ENCODE measurements at places on chromosomes 5 and 9.

DNA sequence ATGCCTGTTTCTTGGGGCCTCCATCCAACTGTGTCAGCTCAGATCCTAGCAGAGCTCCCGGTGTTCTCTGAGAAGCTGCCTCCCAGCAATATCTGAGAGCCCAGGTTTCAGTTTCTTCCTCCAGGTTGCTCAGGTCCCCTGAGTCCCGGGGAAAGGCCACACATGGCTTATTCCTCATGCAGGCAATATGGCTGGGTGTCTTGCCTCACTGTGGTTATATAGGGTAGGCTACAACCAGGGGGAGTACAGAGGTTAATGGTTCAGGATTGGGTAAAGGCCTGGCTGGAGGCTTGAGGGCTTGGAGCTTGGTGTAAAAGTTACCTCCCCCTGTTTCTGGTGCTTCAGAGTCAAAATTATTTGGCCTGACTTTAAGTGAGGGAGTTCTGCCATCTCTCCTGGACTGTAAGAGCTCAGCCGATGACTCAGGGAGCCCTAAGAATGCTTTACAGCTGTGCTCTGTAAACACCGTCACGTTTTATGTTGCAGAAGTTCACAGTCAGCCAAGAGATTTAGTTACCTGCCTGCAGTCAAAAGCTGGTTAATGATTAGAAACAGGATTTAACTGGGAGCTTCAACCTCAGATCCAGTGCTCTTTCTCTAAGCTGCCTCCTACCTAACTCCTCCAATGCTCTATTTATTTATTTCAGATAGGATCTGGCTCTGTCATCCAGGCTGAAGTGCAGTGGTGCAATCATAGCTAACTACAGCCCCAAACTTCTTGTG is 24.3 kb upstream of the UBAP2 start:
- no peak for DNase-seq
- no peaks in the 10 kb centered on the region for H3K27me3 ChIP-seq
- H3K4me1 ChIP-seq: peaks cover 3% of the 10 kb centered on the region
- H3K27ac ChIP-seq: no peak overlapping the region
- H3K4me3 ChIP-seq: no peak overlapping the region

DNA sequence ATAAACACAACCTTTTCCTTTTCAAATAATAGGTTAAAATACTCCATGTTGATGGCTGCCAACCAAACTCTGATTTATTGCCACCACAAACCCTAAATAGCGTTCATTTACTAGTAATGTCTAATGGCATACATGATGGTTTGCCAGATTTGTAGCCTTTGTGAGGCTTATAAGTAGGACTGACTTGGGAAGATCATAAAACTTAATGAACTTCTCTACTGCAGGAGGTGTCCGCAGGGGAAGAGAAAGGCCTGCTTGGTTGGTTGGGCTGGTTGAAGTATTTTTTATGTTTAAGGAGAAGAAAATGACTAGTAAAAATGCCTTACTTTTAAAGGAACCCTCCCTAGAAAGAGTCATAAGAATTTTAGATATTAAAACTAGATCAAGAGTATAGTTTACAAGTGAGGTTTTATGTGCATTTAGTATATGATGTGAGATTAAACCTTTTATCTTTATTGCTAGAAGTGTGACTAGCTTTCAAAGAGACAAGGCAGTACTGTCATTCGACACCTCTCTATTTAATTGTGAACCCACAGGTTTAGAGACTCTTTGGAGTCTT is 5.0 kb downstream of the PBX3 start:
- no peaks in the 10 kb centered on the region for H3K27me3 ChIP-seq
- no peak for DNase-seq
- H3K27ac ChIP-seq: no peak overlapping the region
- H3K4me1 ChIP-seq: peaks cover 18% of the 10 kb centered on the region

DNA sequence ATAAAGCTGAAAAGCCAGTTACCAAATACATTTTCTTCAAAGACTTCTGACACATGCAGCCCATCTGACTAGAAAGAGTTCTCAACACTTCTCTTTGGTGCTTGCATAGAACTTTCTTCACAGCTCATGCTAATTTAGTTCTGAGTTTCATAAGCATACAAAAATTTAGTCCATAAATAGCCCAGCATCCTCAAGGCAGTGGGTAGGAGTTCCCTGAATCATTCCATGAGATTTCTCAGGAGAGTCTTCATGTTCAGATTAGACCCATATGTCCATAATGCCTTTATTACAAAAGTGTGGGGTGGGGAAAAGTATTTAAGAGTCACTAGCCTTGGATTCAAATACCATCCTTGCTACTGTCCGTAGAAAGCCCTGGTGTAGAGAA is 290.2 kb upstream of the RGMB start:
- H3K36me3 ChIP-seq: no peaks in the 10 kb centered on the region
- no peaks in the 10 kb centered on the region for H3K27me3 ChIP-seq
- no peaks in the 10 kb centered on the region for H3K4me1 ChIP-seq
- no peak overlapping the region for H3K27ac ChIP-seq
- no peak overlapping the region for H3K4me3 ChIP-seq

DNA sequence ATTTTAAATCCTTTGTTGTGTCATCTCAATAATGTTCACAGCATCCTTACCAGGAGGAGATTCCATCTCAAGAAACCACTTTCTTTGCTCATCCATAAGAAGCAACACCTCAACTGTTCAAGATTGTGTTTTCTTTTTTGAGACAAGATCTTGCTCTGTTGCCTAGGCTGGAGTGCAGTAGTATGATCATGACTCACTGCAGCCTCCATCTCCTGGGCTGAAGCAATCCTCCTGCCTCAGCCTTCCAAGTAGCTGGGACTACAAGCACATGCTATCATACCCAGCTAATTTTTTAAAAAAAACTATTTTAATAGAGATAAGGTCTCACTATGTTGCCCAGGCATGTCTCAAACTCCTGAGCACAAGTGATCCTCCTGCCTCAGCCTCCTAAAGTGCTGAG is 60.0 kb downstream of the ABHD17B start:
- no peaks in the 10 kb centered on the region for H3K4me1 ChIP-seq
- no peak overlapping the region for H3K27ac ChIP-seq
- H3K27me3 ChIP-seq: peaks cover 15% of the 10 kb centered on the region
- no peak overlapping the region for H3K4me3 ChIP-seq
- no peak for DNase-seq
- H3K36me3 ChIP-seq: peaks cover 2% of the 10 kb centered on the region

DNA sequence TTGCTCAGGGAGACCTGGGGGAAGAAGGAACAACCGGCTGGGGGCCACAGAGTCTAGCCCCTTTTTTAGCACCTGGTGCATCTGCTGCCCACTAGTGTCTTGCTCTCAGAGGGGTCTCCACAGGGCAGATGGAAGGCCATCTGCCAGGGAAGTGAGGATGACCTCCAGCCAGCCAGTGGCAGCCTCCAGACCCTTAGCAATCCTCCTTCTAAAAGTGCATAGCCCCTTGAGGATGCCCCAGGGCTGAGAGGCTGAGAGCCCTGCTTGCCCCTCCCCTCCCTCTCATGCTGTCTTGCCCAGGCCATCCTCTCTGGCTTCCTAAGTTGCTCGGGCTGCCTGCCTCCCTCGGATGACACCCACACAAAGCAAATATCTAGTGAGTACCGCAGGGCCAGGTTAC is 81.5 kb upstream of the PANK3 start:
- DNase-seq: no peak
- H3K36me3 ChIP-seq: no peaks in the 10 kb centered on the region
- no peak overlapping the region for H3K4me3 ChIP-seq
- H3K27ac ChIP-seq: no peak overlapping the region

DNA sequence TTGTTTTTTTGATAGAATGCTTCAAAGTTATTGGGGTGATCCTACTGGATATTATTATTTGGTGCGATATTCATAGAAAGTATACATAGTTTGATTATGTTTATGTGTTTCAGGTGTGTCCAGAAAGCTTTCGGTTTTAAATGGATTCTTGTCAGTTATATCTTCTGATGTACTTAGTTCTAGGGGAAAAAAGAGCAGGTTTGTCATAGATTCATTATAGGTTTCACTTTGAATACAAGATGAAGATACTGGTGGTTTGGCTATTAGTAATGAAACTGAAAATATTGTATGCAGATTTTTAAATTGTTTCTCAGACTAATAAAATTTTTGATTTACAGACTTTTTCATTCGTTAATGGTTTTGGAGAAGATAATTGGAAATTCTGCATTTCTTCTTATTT is 98.9 kb downstream of the MAN2A1 start:
- peaks cover 14% of the 10 kb centered on the region for H3K36me3 ChIP-seq
- H3K4me1 ChIP-seq: peaks cover 12% of the 10 kb centered on the region
- H3K27ac ChIP-seq: peak overlapping the region; percentile 49
- H3K4me3 ChIP-seq: peak overlapping the region; percentile 28
- no peak for DNase-seq
- H3K27me3 ChIP-seq: no peaks in the 10 kb centered on the region

- DNase-seq: no peak
- peaks cover 27% of the 10 kb centered on the region for H3K4me1 ChIP-seq
- peak overlapping the region; percentile 82 for H3K27ac ChIP-seq
- no peak overlapping the region for H3K4me3 ChIP-seq
- peaks cover 4% of the 10 kb centered on the region for H3K36me3 ChIP-seq
- no peaks in the 10 kb centered on the region for H3K27me3 ChIP-seq
Measured at GRCh38 chr5:157475432-157475831, 15.4 kb downstream of the NIPAL4 start.

DNA sequence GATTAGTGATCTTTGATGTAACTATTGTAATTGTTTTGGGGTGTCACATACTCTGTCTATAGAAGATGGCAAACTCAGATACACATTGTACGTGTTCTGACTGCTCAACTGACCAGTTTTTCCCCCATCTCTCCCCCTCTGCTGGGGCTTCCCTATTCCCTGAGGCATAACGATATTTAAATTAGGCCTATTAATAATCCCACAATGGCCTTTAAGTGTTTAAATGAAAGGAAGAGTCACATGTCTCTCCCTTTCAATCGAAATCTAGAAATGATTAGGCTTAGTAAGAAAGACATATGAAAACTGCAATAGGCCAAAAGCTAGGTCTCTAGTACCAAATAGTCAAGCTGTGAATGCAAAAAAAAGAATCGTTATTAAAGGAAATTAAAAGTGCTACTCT is 265.6 kb downstream of the TMEM232 start:
- H3K4me3 ChIP-seq: no peak overlapping the region
- no peaks in the 10 kb centered on the region for H3K4me1 ChIP-seq
- DNase-seq: no peak
- H3K36me3 ChIP-seq: no peaks in the 10 kb centered on the region
- no peak overlapping the region for H3K27ac ChIP-seq

DNA sequence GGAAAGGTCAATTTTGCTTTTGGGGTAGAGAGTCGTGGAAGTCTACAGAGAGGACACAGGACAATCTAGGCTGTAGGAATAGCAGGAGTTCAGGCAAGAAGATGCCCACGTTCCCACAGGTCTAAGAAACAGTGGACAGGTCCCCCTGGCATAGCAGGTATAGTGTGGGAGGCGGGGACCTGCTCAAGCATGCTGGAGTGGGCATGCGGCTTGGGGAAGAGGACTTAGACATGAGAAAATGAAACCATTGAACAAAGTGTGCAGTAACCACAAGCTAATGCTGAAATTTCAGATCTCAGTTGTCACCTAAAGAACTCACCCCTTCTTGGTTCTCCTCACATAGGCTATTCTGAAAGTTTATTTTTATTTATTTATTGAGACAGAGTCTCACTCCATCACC is 142.8 kb upstream of the EFNA5 start:
- peaks cover 16% of the 10 kb centered on the region for H3K27me3 ChIP-seq
- no peak overlapping the region for H3K27ac ChIP-seq
- H3K36me3 ChIP-seq: no peaks in the 10 kb centered on the region
- no peak overlapping the region for H3K4me3 ChIP-seq
- no peak for DNase-seq

DNA sequence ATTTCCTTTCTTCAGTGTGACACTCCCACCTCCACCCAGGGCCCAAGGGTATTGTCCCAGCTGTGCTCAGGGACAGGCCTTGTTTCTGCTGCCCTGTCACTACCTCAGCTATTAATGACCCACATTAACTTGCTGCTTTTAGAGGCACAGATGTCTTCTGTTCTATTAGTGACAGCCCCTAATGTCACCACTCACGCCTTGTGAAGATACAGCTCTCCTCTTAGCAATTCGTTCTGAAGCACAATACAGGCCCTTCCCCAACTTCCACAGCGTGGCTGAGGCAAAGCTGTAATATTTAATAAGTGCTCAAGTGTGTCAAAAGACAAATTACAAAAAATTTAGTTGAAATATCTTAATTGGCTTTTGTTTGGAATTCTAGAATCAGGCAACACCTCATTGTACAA is 44.7 kb upstream of the HMGCS1 start:
- no peak overlapping the region for H3K27ac ChIP-seq
- H3K4me3 ChIP-seq: no peak overlapping the region
- H3K36me3 ChIP-seq: no peaks in the 10 kb centered on the region

- no peaks in the 10 kb centered on the region for H3K36me3 ChIP-seq
- H3K4me1 ChIP-seq: no peaks in the 10 kb centered on the region
- no peak overlapping the region for H3K27ac ChIP-seq
- no peak for DNase-seq
- no peaks in the 10 kb centered on the region for H3K27me3 ChIP-seq
Measured at GRCh38 chr9:16099732-16100536, 547.1 kb downstream of the CCDC171 start.

GRCh38 chr9:70121818-70122436 is 78.3 kb downstream of the MAMDC2 start:
- no peaks in the 10 kb centered on the region for H3K4me1 ChIP-seq
- H3K27me3 ChIP-seq: peaks cover 50% of the 10 kb centered on the region
- no peaks in the 10 kb centered on the region for H3K36me3 ChIP-seq
- H3K27ac ChIP-seq: no peak overlapping the region
- DNase-seq: no peak

- no peak overlapping the region for H3K4me3 ChIP-seq
- H3K27ac ChIP-seq: no peak overlapping the region
- DNase-seq: no peak
Measured at GRCh38 chr5:100519075-100519474, 16.1 kb upstream of the FAM174A start.

DNA sequence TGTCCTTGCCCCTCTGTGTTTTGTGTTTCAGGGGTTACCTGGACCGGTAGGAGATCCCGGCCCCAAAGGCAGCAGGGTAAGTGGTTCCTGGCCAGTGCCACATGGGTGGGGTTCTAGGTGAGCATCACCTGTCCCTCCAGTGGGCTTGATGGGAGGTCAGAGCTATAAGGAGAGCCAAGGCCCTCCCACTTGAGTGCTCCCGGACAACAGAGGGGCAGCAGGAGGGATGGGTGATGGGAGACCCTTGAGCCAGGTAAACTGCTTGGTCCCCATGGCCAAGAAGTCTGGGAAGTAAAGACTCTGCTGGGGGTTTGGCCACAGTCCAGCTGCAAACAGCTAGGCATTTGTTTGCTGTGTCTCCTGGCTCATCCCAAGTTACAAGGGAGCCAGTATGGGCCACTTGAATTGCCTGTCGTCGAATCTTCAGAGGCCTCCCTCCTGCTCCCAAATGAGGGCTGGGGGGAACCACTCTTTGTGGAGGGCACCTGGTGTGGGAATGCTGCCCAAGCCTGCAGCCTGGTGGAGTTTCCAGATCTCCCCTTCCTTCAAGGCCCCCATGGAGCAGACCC is 51.0 kb downstream of the COL27A1 start:
- H3K27me3 ChIP-seq: no peaks in the 10 kb centered on the region
- no peaks in the 10 kb centered on the region for H3K36me3 ChIP-seq
- H3K4me1 ChIP-seq: peaks cover 2% of the 10 kb centered on the region
- H3K4me3 ChIP-seq: no peak overlapping the region
